Fibroblast of upper back skin (primary cell): ENCODE measurements at places on chromosomes 1 and 21.

- no peak for DNase-seq
Measured at GRCh38 chr1:230916587-230917283, 48.4 kb upstream of the C1orf198 start.

DNA sequence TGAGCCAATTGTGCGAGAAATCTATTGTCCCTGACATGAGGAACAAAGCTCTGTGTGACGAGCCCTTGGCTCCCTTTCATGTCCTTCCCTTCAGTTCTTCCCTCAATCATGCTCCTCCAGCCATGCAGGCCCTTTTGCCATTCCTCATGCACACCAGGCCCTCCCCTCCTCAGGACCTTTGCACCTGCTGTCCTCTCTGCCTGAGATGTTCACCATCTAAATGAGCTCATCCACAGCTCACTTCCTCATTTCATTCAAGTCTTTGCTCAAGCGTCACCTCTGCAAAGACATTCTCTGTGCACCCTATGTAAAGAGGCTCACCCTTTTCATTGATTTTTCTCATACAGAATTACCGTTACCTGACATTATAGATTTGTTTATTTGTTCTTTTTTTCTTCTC, 43.7 kb downstream of the C8B start:
- DNase-seq, result no peak

DNA sequence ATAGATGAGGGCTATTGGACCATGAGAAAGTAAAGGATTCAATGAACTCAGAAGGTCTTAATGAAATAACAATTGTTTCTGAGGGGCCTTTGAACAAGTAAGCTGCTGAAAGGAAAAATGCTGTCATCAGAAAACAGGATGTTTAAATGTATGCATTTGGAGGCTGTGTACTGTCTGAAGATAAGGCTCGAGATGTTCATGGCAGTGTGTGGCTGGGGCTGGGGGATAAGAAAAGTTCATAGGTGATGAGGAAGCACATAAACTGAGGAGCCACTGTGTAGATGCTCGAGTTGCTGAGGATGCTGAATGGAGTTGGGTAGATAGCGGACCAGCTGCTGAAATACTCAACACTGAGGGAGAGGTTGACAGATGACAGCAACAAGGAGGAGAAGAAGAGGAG, 17.8 kb downstream of the THEM4 start:
- DNase-seq, result no peak

DNA sequence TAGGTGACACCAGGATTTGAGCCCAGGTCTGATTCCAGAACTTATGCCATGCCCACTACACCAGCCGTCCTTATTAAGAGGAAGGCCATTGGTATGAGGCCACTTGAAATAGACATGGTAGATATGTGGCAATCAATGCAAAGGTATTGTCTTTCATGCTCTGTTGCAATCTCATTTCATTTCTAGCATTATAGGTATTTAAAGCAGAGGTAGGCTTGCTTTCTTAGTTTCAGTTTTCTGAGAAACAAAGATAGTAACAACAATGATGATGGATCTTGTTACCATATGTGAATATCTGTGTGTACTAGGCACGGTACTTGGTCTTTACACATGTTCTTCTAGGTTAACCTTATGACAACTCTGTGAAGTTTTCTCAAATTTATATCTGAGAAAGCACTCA, 113.1 kb downstream of the FGGY start:
- DNase-seq, result no peak

GRCh38 chr1:248852481-248853405, 6.1 kb downstream of the ZNF692 start:
- DNase-seq, result no peak

DNA sequence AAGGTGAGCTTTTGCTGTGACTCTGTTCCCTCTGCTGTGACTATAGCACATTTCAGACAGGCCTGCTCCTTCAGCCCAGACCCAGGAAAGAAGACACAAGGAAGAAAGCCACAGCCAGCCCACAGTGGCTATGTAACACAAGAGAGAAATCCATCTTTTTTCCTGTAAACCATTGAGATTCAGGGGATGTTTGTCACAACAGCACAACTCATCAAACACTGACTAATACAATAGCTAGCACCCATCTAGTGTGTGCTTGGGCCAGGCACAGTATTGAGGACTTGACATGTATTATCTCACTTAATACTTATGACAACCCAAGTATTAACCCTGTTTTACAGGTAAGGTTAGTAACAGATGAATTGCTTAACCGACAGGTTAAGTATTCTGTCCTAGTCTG, 29.8 kb downstream of the TAS1R2 start:
- no peak for DNase-seq

GRCh38 chr1:23514111-23514679, 16.8 kb downstream of the E2F2 start:
- DNase-seq, result no peak

GRCh38 chr1:179591592-179592580, at the start of gene TDRD5:
Gene TDRD5 (plus strand): TSS chr1:179591832. CDS start chr1:179592616, 784 bp downstream.
- DNase-seq, result no peak

DNA sequence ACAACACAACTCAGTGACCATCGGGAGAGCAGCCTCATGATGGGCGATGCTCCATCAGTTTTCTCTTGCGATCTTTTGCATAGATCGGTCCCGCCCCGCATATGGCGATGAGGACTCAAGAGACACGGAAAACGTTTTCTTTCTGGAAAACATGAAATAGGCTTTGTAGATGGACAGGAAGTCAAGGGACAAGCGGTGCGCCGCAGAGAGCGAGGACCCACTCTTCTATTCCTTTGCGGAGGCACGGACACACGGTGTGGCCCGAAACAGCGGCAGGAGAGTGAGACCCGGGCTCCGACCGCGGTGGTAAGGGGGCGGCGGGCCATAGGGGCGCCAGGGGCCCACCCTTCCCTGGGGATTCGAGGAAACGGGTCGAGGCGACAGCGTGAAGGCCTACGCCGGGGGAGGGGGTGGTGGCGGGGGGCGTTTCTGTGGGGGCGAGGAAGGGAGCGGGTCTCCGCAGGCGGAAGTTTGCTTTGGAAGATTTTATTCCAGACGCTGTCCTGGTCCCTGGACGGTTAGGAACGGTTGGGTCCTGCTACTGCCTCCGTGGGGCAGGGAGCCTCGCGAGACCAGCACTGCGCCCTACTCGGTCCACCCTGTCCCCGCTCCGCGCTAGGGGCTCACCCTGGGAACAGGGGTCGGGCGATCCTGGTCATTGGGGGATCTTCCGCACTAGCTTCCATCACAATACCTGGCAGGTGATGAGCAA, 796 bp upstream of the TDRKH start:
- DNase-seq, result no peak

DNA sequence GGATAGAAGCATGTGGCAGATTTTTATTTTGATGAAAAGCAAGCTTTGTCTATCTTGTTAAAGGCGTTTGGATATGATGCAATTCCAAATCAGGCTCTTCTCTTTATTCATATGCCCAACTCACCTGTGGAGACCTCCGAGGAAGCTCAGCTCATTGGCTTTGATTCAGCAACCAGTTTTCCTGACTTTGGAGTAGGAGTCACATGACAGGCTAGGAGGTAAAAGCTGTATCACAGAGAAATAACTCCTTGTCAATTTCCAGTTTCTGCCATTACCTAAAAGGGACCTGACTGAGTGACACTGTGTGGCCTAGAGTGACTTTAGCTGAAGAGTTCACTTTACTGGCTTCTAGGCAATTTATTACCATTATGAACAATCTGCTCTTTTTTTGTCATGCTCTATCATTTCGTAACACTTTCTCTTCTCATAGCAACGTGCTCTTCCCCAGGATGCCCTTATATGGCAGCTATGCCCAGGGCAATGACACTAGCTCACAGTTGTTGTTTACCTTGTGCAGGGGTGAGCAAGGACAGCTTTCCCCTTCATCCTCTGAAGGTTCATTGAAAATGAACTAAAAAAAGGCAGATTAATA, 107.2 kb downstream of the KCNK1 start:
- no peak for DNase-seq

DNA sequence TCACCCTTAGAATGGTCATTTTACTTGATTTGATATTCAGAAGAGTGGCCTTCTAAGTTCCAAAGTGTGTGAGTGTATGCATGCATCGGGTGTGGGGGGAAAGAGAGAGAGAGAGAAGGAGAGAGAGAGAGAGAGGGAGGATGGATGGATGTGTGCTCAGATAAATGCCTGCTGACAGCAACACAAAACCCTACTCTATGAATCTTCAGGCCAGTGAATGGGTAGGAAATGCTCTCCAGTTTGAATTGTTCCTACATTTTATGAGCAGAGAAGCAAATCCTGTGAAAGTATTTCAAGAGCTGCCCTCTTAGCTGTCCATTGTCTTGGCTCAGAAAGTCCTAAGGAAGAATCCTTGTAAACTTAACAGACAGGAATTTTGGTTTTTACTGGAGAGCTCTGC, 7.4 kb downstream of the JAM2 start:
- no peak for DNase-seq

GRCh38 chr1:113133038-113133437, 60.0 kb downstream of the LRIG2 start:
- no peak for DNase-seq

DNA sequence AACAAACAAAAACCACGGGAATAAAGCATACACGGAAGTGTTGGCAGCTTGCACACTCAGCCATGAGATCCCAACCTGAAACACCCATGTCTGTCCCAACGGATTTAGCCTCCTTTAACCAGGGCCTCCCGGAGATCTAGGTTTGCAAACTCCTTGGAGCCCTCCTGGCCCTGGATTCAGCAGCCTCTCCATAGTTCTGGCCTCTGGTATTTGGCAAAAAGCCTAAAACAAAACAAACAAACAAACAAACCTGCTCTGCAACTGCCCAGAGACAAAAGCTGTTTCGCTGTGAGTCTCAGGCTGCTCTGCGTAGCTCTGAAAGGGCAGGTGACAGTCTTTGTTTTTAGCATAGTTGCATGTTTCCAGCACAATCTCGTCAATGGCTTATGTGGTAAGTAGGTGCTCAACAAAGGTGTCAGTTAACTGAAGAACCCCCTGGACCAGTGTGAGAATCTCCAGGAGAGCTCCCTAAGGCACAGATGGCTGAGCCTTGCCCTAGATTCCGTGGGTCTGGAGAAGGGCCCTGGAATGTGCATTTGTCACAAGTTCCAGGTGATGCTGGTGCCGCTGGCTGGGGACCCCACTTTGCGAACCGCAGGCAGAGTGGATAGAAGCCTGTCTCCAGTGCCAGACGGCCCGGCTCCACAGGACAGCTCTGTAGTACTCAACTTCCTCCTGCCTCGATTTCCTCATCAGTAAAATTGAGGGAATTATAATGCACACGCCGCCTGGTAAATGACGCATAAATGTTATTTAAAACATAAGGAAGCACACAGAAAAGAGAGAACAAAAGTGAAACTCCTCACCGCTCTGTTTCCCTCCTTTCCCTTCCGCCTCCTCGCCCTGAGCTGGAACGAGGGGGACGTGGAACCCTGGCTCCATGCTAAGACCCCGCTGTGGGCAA, 86.2 kb downstream of the RIPK4 start:
- no peak for DNase-seq

GRCh38 chr21:46354518-46354917, 30.6 kb downstream of the PCNT start:
- DNase-seq, result no peak

GRCh38 chr1:104125970-104126369, 376.3 kb downstream of the AMY1C start:
- DNase-seq, result no peak
